Neural crest cell (in vitro differentiated cells): ENCODE measurements at places on chromosomes 4 and X. TPM values are rescaled to one million over a fixed set of nuclear protein-coding genes. Genes with fewer than 3 reads are reported as not detected.

DNA sequence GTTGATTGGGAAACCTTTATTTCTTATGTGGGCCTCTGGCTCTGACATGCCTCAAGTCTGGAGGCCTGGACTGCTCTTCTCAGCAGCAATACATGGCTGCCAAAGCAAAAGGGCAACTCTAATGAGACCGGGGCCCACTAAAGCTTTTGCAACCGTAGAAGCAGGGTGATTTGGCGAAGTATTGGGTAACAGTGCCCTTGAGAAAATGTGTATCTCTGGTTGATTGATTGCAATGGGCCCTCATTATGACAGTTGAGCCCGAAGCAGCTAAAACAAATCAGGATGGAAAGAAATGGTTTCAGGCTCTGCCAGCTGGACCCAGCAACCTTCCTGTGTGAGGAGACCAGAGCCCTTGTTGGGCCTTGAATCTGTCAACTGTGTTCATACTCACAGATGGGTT, 73.4 kb downstream of the CLCN4 start:
- no peak overlapping the region for H3K27ac ChIP-seq
- H3K27me3 ChIP-seq, result no peaks in the 10 kb centered on the region
- no peak for DNase-seq
- peaks cover 18% of the 10 kb centered on the region for H3K36me3 ChIP-seq

DNA sequence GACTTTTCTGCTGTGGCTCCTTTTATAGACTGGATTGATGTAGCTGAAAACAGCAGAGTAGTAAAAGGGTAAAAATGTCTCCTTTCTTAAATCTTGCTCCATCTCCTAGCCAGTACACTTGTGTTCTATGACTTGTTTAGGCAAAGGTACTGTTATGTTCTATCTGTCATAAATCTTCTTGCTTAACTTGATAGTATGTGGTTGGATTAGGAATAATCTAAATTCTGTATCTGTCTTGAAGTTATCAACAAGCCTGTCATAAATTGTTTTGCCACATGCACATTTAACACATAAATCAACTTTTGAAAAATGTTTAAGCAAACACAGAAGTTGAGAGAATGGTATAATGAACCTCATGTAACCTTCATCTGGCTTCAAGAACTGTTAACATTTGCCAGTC, 157.0 kb downstream of the FRAS1 start:
- no peaks in the 10 kb centered on the region for H3K27me3 ChIP-seq
- no peak overlapping the region for H3K4me3 ChIP-seq
- no peaks in the 10 kb centered on the region for H3K4me1 ChIP-seq

DNA sequence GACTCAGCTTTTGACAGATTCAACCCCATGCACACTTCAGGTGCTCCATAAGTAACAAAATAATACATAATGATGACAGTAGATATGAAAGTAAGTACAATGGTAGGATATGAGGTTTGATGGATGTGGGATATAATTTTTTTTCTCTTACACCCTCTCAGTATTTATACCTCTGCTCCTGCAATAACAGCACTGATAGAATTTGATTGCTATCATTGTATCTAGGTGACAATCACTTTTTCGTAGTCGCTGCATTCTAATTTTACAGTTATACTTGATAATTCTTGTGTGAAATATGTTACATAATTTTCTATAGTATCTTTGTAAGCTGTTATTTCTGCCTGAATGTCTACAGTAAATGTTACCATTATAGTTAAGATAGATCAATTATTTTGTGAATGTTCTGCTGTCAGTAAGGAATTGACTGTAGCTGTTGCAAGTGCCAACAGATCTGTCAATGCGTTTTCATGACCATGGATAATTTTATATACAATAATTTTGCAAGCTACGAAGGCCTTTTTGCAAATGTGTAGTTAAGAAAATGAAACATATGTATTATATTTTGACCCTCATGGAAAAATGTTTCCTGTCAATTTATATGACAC, 128.9 kb downstream of the BANK1 start:
- no peak overlapping the region for H3K4me3 ChIP-seq
- DNase-seq, result no peak
- no peak overlapping the region for H3K27ac ChIP-seq
- no peaks in the 10 kb centered on the region for H3K27me3 ChIP-seq
- H3K4me1 ChIP-seq, result no peaks in the 10 kb centered on the region
- H3K36me3 ChIP-seq, result no peaks in the 10 kb centered on the region

DNA sequence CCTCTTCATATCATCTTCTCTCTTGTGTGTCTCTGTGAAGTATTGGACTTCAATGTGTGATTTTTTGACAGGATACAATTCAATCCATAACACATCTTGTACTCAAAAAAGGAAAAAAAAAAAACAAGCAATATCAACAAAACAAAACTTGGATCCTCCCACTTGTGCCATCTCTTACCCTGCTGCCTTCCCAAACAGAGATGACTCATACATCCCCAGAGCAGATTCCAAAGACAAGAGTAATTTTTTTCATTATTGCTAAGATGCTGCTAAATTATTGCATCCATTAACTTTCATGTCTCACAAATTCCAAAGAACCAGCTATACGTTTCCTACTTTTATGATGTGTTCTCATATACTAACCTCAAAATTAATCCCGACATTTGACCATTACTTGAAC, 479.2 kb downstream of the GBA3 start:
- H3K27me3 ChIP-seq, result no peaks in the 10 kb centered on the region
- H3K27ac ChIP-seq, result no peak overlapping the region
- peaks cover 27% of the 10 kb centered on the region for H3K4me1 ChIP-seq
- peaks cover 15% of the 10 kb centered on the region for H3K36me3 ChIP-seq
- DNase-seq, result no peak

DNA sequence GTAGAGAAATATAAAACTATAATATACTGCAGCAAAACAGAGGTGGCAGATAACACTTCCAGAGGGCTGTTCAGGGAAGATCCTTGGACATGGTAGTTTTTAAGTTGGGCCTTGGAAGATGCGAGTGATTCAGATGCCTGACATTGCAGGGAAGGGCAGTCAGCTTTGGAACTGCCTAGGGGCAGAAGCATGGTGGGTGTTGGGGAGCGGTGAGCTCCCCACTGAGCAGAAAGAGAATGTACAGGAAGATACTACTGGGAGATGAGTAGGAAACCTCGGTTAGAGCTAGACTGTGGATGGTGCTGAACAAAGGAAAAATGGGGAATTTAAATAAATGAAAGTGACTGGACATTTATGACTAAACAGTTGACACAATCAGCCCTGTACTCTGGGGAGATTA, 24.9 kb upstream of the SEC24B start:
- H3K4me3 ChIP-seq, result no peak overlapping the region
- no peak for DNase-seq
- no peaks in the 10 kb centered on the region for H3K36me3 ChIP-seq
- H3K4me1 ChIP-seq, result peaks cover 5% of the 10 kb centered on the region
- no peaks in the 10 kb centered on the region for H3K27me3 ChIP-seq
- H3K27ac ChIP-seq, result peak overlapping the region; percentile 3

The MAGEC2 gene
- total RNA-seq, result not detected in 2 replicates

DNA sequence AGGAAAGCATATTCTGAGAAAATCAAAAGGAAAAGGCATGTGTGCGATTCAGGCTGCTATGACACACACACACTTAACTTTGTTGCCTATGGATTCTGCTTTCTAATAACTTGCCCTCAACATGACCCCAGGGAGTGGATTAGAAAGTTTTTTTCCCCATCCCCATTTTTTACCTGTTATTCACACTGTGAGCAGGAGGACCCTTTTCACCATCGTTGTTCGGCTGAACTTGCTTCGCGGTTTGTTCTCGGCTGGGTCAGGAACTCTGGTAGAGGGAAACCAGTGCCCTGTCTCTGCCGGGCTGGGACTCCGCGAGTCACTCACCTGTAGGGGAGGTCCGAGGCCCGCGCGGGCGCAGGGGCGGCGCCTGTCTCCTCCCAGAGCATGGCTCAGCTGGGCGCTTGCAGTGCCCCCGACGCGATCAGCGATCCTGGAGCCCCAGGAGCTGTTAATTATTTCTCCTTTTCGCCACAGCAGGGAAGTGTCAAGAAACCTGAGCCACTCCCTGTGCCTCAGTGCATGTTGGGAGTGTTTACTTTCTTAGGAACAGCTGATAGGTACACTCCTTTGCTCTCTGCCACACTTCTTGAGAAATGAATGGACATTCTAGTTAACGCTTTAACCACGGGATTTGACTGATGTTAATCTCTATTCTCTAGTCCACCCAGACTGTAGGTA, at the start of gene RASSF6:
Gene RASSF6 (minus strand): TSS at position 322 of the 678 bp plus-strand sequence. CDS start 8,641 bp downstream, outside the sequence.
- no peak for DNase-seq
- H3K4me3 ChIP-seq, result no peak within 1 kb of the TSS
- H3K27ac ChIP-seq, result no peak within 1 kb of the TSS
- no peaks in the 10 kb centered on the region for H3K36me3 ChIP-seq

DNA sequence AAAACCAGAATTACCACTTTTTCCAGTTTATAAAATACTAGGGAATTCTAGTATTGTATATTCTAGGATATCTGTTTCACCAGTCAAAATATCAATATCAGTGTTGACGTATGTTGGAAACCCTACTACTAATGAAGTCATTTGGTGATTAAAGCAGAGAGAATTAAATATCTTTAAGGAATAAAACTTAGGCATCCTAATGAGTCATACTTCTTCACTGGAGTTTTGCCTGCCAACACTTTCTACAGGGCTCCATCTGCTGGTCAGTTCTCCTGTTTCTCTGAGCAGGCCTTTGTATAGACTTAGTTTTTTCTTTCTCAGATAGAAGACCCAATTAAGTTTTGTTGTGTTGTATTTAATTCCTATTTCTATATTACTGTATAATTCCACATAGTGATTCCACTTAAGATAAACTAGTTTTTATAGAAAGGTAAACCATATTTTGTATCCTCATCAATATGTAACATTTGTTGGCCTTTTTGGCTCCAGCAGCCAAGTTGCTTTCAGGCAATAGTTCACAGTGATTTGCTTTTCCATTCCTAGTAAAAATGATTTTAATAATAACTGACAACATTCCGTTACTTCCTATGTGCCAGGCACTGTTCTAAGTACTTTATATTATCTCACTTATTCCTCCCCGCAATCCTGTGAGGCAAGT, 3.5 kb downstream of the AP1AR start:
- peak overlapping the region; percentile 75 for H3K4me3 ChIP-seq
- H3K4me1 ChIP-seq, result peaks cover 33% of the 10 kb centered on the region
- peak; percentile 46 for DNase-seq
- no peaks in the 10 kb centered on the region for H3K27me3 ChIP-seq
- H3K36me3 ChIP-seq, result no peaks in the 10 kb centered on the region

- H3K4me3 ChIP-seq, result no peak overlapping the region
- no peak overlapping the region for H3K27ac ChIP-seq
- no peaks in the 10 kb centered on the region for H3K27me3 ChIP-seq
- no peaks in the 10 kb centered on the region for H3K4me1 ChIP-seq
- no peaks in the 10 kb centered on the region for H3K36me3 ChIP-seq
Observed at GRCh38 chr4:131159261-131159660, 1989.8 kb upstream of the PCDH10 start.

DNA sequence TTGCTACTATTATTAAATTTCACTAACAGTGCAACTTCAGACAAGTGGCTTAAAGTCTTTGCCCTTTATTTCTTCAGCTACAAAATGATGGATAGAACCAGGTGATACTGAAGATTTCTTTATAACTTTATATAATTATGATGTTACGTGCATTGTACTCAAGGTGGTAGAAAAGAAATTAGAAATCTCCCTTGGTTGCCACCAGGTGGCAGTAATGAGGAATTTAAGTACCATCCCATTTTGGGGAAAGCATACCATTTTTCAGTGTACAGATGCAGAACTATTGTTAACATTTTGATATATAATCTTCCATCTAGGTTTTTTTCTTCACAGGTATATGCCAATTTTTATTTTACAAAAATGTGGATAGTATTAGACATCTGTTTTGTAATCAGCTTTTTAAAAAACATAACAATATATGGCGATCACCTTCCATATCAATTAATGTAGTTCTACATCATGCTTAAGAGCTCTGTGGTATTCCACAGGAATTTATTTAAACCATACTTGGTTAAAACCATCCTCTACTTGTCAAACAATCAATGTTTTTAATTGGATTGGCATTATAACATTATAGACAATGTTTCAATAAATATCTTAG, 37.7 kb upstream of the RAB33B start:
- peaks cover 52% of the 10 kb centered on the region for H3K36me3 ChIP-seq
- H3K27ac ChIP-seq, result no peak overlapping the region
- no peaks in the 10 kb centered on the region for H3K4me1 ChIP-seq
- H3K27me3 ChIP-seq, result no peaks in the 10 kb centered on the region

GRCh38 chrX:23598575-23598974, 68.7 kb upstream of the PRDX4 start:
- no peaks in the 10 kb centered on the region for H3K4me1 ChIP-seq
- H3K27ac ChIP-seq, result no peak overlapping the region
- no peak for DNase-seq

The USP17L27 gene
- not detected in 2 replicates for total RNA-seq

The SLC6A8 gene
- total RNA-seq, result 123 and 125 TPM in 2 replicates

DNA sequence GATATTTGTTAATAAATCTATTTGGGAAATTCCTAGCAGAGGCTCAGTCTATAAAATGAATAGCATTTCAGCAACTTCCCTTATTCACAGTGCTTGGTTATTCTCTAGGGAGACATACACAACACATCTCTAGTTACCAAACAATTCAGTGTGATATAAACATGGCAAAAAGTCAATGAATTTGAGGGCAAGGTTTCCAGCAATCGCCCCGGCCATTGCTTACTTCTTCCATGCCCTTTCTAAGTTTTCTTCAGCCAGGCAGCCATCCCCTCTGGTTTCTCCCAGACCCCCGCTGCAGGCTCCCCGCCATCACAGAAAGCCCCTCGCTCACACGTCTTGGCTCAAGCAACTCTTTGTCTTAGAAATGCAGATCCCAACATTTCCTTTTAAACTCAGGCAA, 4.4 kb downstream of the TLR7 start:
- DNase-seq, result no peak
- H3K27me3 ChIP-seq, result no peaks in the 10 kb centered on the region
- H3K4me1 ChIP-seq, result no peaks in the 10 kb centered on the region
- H3K27ac ChIP-seq, result no peak overlapping the region
- no peak overlapping the region for H3K4me3 ChIP-seq
- no peaks in the 10 kb centered on the region for H3K36me3 ChIP-seq

The CSN2 gene
- total RNA-seq, result not detected in 2 replicates

DNA sequence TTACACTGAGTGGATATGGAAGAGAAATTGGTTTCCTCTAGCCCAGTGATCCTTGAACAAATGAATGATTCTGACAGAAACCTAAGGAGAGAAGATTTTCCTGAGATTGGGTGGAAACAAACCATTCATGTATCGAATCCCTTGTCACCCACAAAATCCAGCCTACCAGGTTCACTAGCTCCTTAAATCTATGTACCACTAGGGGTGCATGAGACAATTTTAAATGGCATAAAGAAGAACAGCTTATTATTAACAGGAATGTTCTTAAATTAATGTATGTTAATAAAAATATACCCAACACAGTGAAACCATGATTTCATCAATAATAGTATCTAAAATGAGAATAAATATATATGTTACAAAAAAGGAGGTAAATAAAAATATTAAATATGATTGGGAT, 118.4 kb upstream of the LNX1 start:
- no peaks in the 10 kb centered on the region for H3K27me3 ChIP-seq
- H3K27ac ChIP-seq, result no peak overlapping the region
- H3K4me3 ChIP-seq, result no peak overlapping the region
- H3K4me1 ChIP-seq, result peaks cover 11% of the 10 kb centered on the region

DNA sequence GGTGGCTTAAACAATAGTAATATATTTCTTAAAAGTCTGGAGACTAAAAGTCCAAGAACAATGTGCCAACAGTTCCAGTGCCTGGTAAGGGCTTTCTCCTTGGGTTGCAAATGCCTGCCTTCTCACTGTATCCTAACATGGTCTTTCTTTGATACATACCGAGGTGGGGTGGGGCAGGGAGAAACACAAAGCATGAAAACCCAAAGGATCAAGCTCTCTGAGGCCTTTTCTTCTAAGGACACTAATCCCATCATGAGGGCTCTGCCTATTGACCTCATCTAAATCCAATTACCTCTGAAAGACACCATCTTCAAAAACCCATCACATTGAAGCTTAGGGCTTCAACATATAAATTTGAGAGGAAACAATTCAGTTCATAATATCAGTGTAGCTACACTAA, 311.3 kb downstream of the GRID2 start:
- no peak overlapping the region for H3K4me3 ChIP-seq
- no peak for DNase-seq
- no peak overlapping the region for H3K27ac ChIP-seq
- no peaks in the 10 kb centered on the region for H3K27me3 ChIP-seq
- no peaks in the 10 kb centered on the region for H3K36me3 ChIP-seq

The SMIM31 gene
- total RNA-seq, result not detected in 2 replicates
